ENCODE measurements at places on chromosomes 12 and 14.
A peak's percentile ranks its signal among the peaks of the same experiment; 100 is the strongest.

- DNase-seq, result peak; percentile 14
These were observed 312.2 kb downstream of the ATXN7L3B start for GRCh38 chr12:74849801-74850200.

GRCh38 chr12:116026346-116026745, 251.1 kb downstream of the MED13L start:
- no peak for DNase-seq

DNA sequence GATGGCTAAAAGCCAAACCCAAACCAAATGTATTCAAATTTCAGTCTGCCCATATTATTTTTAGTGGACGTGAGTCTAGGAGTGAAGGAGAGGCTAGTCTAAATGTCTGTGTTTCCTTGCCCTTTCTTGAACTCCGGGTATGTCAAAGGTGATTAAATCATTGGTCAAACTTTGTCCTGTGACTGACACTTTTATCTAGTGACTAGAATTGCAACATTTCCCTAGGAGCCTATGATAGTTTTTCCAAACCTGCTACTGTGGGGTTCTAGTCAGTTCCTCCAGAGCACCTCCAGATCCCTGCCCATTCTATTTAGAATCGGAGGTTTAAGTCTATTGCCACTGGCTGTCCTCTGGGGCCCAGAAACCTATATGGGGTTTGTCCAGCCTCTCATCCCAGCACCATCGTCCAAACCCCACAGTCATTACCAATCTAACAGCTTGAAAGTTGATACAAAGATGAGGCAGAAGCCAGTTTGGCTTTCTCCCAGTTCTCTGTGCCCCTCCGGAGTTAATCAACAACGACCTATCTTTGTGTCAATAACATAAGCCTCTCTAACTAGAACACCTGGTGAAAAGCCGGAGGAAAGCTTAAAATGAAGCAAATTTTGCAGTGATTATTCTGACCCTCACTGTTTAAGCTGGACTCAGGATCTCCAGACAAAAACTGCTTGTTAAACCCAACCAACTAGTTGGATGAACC, 306.7 kb downstream of the ZFP36L1 start:
- DNase-seq, result no peak

GRCh38 chr12:117143008-117143532, 43.9 kb upstream of the TESC start:
- DNase-seq, result no peak

DNA sequence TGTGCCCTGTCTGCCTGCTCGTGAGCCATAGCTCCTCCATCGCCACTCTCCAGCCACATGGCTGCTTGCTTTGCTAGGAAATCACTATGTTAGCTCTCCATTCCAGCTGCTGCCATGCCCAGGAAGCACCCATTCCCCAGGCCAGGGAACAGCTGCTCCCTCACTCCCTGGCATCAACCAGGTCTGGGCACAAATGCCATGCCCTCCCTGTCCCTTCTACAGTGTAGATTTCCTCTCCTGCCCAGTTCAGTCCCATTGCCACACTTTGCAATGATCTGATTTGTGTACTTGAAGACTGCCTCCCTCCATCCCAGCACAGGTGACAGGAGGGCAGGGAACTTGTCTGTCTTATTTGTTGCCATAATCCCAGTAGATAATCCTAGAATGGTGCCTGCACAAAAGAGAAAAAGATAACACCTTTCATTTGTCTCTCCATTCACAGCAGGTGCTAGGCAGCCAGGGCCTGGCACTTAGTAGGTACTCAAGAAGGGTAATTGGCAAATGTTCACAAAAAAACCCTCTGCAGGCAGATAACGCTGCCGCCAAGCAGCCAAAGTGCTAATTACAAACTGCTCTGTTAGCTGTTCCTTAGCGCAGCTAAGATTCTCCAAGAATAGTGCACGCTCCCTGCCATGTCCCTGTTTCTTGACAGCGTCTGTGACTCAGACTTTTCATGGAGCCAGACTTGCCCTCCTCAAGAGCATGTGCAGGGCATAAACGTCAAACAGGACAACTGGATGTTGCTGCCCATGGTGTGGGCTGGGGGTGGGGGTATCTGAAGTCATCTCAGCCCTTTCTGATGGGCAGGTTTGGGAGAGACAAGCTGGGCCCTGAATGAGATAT, 69.1 kb downstream of the ARL6IP4 start:
- no peak for DNase-seq
